ENCODE measurements at places on chromosomes 16 and 17. TPM values are rescaled to one million over a fixed set of nuclear protein-coding genes. Genes with fewer than 3 reads are reported as not detected.

DNA sequence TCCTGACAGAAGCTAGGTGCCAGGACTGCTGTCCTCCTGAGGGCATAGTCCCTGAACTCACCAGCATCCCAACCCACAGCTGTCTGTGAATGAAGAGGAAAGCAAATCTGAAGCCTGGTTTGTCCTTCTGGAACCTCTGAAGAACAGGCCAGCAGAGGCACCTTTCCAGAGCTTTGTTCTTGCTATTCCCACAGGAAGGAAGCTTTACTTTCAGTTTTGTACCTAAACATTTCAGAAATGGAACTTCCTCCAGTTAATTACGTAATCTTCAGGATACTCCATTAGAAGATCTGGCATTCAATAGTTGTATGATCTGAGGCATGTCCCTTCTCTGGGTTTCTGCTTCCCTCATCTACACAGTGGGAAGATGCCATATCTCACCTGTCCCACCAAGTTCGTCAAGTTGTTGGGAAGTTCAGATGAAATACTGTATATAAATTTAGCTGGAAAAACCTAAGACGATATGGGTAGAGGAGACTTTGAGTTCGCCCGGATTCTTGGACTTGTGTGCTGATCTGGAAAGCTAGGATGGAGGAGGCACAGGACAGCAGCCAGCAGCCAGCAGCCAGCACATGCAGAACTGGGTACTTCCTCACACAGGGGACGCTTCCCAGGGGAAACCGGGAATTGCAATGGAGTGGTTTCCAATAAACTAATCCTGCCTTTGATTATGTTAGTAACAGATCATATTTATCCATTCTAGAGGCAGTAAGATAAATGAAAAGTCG is 22.4 kb downstream of the NXPH3 start:
- H3K36me3 ChIP-seq: peaks cover 75% of the 10 kb centered on the region
- H3K4me3 ChIP-seq: no peak overlapping the region
- no peak overlapping the region for H3K27ac ChIP-seq
- no peaks in the 10 kb centered on the region for H3K27me3 ChIP-seq

GRCh38 chr17:82117139-82118090 is 19.4 kb upstream of the FASN start:
- no peak overlapping the region for H3K4me3 ChIP-seq
- H3K27ac ChIP-seq: no peak overlapping the region
- no peaks in the 10 kb centered on the region for H3K4me1 ChIP-seq
- H3K36me3 ChIP-seq: no peaks in the 10 kb centered on the region
- no peak for DNase-seq

DNA sequence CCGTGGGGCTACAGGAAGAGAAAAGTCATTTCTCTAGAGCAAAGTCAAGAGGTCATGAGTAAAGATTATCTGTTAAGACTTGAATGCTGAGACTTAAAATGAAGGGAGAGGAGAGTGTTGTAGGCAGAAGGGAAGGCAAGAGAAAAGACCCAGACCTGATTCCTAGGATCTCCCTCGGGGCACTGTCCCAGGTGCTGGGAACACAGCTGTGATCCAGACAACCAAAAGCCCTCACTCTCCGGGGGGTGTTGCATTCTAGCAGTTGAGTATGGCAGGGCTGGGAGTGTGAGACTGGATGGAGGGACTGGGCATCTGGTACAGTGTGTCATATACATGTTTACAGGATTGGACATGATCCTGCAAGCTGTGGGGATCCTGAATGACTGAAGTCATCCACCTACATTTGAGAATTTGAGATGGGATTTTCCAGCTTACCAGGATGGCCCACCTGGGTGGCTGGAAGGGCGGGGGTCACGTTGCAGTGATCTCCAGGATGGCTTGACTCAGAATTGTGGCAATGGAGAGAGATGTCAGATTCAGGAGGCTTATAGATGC is 29.1 kb downstream of the ARSG start:
- H3K27me3 ChIP-seq: peaks cover 3% of the 10 kb centered on the region
- no peak overlapping the region for H3K4me3 ChIP-seq
- H3K27ac ChIP-seq: no peak overlapping the region
- DNase-seq: no peak

DNA sequence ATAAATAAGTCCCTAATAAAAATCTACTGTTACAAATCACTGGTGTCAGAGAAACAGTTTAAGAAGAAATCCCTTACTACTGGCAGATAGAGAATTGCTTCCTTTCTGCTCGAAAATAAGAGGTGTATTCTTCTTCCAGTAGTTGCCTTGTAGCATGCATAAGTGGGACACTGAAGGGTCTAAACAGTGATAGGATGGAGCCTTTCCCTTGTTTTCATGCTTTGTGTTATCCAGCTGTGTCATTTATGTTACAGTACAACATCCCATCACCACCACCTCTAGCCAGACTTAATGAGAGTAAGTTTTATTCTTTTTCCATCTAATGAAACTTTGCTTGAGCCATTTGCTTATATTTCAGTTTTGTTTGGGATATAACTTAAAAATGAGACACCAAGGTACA is 54.3 kb downstream of the NLK start:
- H3K4me1 ChIP-seq: peaks cover 64% of the 10 kb centered on the region
- peaks cover 5% of the 10 kb centered on the region for H3K36me3 ChIP-seq
- no peak for DNase-seq
- no peaks in the 10 kb centered on the region for H3K27me3 ChIP-seq

DNA sequence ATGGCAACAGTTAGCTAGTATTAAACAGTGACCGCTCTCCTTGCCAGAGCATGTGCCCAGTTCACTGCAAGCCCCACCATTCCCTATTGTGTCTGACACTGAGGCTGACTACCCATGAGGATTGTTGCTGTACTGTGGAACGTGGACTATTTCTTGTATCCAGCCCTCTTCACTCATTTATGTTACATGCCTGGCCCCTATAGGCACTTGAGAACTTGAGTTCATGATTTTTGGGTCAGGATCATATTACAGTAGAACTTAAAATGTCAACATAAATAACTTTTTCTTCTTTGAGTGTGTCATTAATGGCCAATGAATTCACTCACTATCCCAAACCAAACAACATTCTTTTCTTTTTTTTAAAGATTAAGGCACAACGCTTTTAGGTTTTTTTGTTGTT is 55.7 kb downstream of the LYRM1 start:
- peaks cover 4% of the 10 kb centered on the region for H3K27me3 ChIP-seq
- no peak overlapping the region for H3K4me3 ChIP-seq
- H3K36me3 ChIP-seq: no peaks in the 10 kb centered on the region
- no peak for DNase-seq
- H3K27ac ChIP-seq: no peak overlapping the region

GRCh38 chr17:73534209-73534909 is 109.9 kb downstream of the SDK2 start:
- H3K36me3 ChIP-seq: no peaks in the 10 kb centered on the region
- no peak overlapping the region for H3K4me3 ChIP-seq
- DNase-seq: no peak
- H3K4me1 ChIP-seq: no peaks in the 10 kb centered on the region
- H3K27ac ChIP-seq: no peak overlapping the region
- no peaks in the 10 kb centered on the region for H3K27me3 ChIP-seq

Gene PLD6
- total RNA-seq: 6.2 TPM

DNA sequence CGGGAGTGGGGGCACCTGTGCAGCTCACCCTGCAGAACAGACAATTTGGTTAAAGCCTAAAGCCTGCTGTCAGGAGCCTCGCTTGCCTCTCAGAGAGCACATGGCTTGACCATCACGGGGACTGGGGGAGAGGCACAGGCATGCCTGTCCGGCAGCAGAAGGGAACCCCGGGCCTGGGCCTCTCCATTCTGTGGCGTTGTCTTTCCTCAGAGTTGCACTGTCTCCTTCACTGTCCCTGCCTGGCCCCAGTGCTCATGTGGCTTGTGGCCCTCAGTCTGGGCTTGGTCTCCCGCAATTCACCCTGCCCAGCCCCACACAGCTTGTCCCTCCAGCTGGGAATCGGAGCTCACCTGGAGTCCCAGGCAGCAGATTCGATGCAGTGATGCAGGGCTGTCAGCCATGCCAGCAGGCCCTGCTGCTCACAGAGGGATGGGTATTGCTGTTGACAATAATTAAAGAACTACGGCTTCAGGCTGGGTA is 189.9 kb downstream of the SEC14L1 start:
- no peak for DNase-seq
- H3K4me3 ChIP-seq: no peak overlapping the region
- no peak overlapping the region for H3K27ac ChIP-seq
- H3K27me3 ChIP-seq: no peaks in the 10 kb centered on the region
- peaks cover 64% of the 10 kb centered on the region for H3K4me1 ChIP-seq

Gene C16orf92
- not detected for total RNA-seq

All from activated B cell treated with CpG ODN at 0.5 μM for 24 hours (primary cell).